ENCODE measurements at places on chromosomes 2 and 18.

DNA sequence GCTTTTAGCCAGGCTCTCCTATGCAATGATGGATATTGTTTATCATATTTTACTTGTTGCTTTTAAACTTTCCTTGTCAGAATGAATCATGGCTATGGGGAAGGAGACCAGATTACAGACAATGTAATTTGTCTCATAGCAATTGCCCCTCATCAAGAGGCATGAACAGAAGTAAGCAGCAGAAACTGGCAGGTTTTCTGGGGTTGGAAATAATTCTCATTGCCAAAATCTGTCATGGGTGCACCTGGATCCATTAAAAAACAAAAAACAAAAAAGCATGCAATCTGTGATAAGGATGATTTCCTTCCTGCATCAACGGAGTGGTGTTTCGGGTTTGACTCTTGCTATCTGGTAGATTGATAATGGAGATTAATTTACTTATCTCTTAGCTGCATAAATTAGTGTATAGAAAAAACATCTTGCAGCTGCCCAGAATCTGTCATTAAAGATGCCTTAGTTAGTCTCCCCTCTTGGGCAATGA lies 419.6 kb downstream of the SOX11 start:
- no peaks in the 10 kb centered on the region for H3K27me3 ChIP-seq
- H3K27ac ChIP-seq: no peak overlapping the region
- DNase-seq: no peak
- no peaks in the 10 kb centered on the region for H3K4me1 ChIP-seq
- H3K36me3 ChIP-seq: no peaks in the 10 kb centered on the region
- H3K4me3 ChIP-seq: no peak overlapping the region

- H3K4me1 ChIP-seq: no peaks in the 10 kb centered on the region
- H3K27me3 ChIP-seq: peaks cover 1% of the 10 kb centered on the region
- no peak for DNase-seq
- no peaks in the 10 kb centered on the region for H3K36me3 ChIP-seq
- H3K4me3 ChIP-seq: no peak overlapping the region
These were observed 52.4 kb upstream of the ATP8B1 start for GRCh38 chr18:57855551-57855950.

DNA sequence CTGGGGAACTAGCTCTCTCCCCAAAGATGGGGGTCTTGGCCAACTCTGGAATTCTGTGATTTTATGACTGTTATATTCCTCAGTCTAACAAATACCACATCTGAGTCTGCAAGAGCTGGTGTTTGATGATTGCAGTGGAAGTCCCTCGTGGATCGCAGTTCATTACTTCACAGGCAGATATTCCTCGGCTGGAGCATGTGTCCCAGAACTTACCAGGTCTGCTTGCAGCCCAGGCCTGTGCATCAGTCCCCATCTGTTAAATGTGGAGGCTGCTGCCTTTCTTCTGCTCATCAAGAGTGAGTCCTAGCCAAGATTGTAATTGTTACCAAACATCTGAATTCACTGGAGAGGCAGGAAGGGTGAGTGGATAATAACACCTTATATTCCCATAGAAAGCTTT lies 55.5 kb downstream of the PRKCE start:
- H3K4me3 ChIP-seq: no peak overlapping the region
- DNase-seq: no peak
- H3K36me3 ChIP-seq: peaks cover 13% of the 10 kb centered on the region

GRCh38 chr2:24771764-24772586 lies 21.2 kb downstream of the PTRHD1 start:
- no peak overlapping the region for H3K4me3 ChIP-seq
- DNase-seq: no peak
- no peaks in the 10 kb centered on the region for H3K27me3 ChIP-seq
- no peaks in the 10 kb centered on the region for H3K4me1 ChIP-seq
- no peak overlapping the region for H3K27ac ChIP-seq

All from activated T-helper 2 cell treated with anti-CD3 and anti-CD28 coated beads, Interferon-gamma antibody, Interleukin-2, Interleukin-4, amounts not matched to agents 10 μg/mL and 5 μg/mL and 100 μg/mL, durations not matched to agents 14 hours and 24 hours and 36 hours (primary cell).